Lower leg skin (tissue), 4 donors: ENCODE measurements at places on chromosomes 13 and 19. TPM values are rescaled to one million over a fixed set of nuclear protein-coding genes. Genes with fewer than 3 reads are reported as not detected.

The PRTN3 gene
- not detected for total RNA-seq

The KANK3 gene
- 16.7 TPM for total RNA-seq

The GNG7 gene
- 3.1 TPM for total RNA-seq

The KLHL1 gene
- not detected for total RNA-seq

The MYO1F gene
- 2.2 TPM for total RNA-seq

The THAP8 gene
- total RNA-seq = 9.1 TPM

The ITGBL1 gene
- total RNA-seq = 21.5 TPM

The ZNF799 gene
- total RNA-seq = 4.8 TPM

The LILRB4 gene
- 0.95 TPM for total RNA-seq

The CCNA1 gene
- not detected for total RNA-seq

The ZNF99 gene
- total RNA-seq = not detected

The DAND5 gene
- total RNA-seq = not detected

The ACP5 gene
- 63.5 TPM for total RNA-seq

The OR10H1 gene
- total RNA-seq = not detected

The CAMSAP3 gene
- total RNA-seq = 174 TPM

The EDNRB gene
- 19.9 TPM for total RNA-seq

The KLF5 gene
- total RNA-seq = 445 TPM

The KISS1R gene
- total RNA-seq = 0.88 TPM

The LRRC8E gene
- 28.8 TPM for total RNA-seq

The KLK12 gene
- 2.1 TPM for total RNA-seq

The ZNF730 gene
- total RNA-seq = 1.1 TPM

The ZNF880 gene
- total RNA-seq = 19.7 TPM

The SH2D3A gene
- 68.3 TPM for total RNA-seq

The ZNF536 gene
- total RNA-seq = 0.51 TPM

The BRSK1 gene
- 4.6 TPM for total RNA-seq

The PLIN5 gene
- 4.1 TPM for total RNA-seq

The CARM1 gene
- 21.4 TPM for total RNA-seq

The KLC3 gene
- total RNA-seq = 217 TPM

The UBE2L5 gene
- not detected for total RNA-seq

The SIRT2 gene
- 104 TPM for total RNA-seq

The C2CD4C gene
- 1.2 TPM for total RNA-seq

The COMP gene
- 17.2 TPM for total RNA-seq

The SULT2A1 gene
- total RNA-seq = not detected

The WBP4 gene
- total RNA-seq = 9.3 TPM

The KLK13 gene
- total RNA-seq = 39.1 TPM

The ERICH6B gene
- not detected for total RNA-seq

The FCGBP gene
- 171 TPM for total RNA-seq

The KLK2 gene
- total RNA-seq = 5.3 TPM

The RASIP1 gene
- total RNA-seq = 4.7 TPM

The CYP4F2 gene
- total RNA-seq = 0.91 TPM

The CCNE1 gene
- 11.2 TPM for total RNA-seq

The NFIX gene
- total RNA-seq = 152 TPM

The ZNF8 gene
- total RNA-seq = 12.8 TPM

The BCL3 gene
- 17.1 TPM for total RNA-seq

The SOHLH2 gene
- total RNA-seq = not detected

The CRX gene
- not detected for total RNA-seq

The CEACAM4 gene
- not detected for total RNA-seq

The METTL21C gene
- not detected for total RNA-seq

The CEACAM6 gene
- total RNA-seq = 23.1 TPM

The ZNF285 gene
- total RNA-seq = 1.4 TPM

The CGB5 gene
- not detected for total RNA-seq
